Femur (tissue), 1 donor: ENCODE measurements at places on chromosomes 12 and 14.
A peak's percentile ranks its signal among the peaks of the same experiment; 100 is the strongest.

DNA sequence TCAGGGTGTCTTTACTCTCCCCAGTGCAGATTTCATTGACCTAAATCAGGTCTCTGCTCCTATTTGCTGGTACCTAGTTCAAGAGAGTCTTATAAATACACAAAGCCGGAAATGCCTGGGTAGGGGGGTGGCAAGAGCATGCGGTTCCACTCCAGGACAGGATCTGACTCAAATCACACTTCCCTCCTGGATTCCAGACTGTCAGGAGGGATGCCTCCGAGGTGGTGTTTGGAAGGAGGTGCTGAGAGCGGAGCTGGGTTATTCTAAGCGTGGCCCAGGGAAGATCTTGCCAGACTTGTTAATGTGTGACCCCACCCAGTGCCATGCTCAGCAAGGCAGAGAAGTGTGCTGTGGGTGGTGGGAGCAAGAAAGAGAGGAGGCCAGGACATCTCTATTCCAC is 49.8 kb downstream of the B4GALNT3 start:
- no peak for DNase-seq

- DNase-seq, result no peak
These were observed 319.5 kb downstream of the FUT8 start for GRCh38 chr14:65731933-65732506.

GRCh38 chr12:34398706-34399630 is 376.7 kb downstream of the ALG10 start:
- DNase-seq, result peak; percentile 3

DNA sequence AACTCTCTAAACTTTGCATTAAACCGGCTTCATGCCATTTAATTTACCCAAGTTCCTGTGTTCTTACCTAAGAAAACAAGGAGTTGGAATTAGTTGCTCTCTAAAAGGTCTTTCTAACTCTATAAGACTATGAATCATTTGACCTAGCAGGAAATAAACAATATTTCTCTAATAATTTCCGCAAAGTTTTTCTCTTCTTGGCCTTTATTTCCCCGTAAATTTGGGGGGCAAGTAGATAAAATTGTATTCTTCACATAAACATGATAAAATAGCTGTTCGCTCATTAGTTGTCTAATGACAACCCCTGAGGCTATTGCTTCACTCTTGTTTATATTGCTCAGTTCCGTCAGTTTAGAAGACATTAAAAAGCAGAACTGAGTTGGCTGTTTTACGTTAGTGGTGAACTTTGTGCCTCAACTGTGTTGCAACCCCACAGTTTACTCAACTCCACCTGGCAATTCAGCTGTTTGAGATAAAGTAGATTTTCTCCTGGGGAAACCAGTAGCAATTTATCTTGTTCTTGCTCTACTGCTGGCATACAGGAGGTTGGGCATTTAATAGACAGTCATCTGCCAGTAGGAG is 74.7 kb downstream of the BTG1 start:
- DNase-seq, result no peak

- no peak for DNase-seq
These were observed 1073.6 kb downstream of the BCL11B start for GRCh38 chr14:98198385-98198784.

DNA sequence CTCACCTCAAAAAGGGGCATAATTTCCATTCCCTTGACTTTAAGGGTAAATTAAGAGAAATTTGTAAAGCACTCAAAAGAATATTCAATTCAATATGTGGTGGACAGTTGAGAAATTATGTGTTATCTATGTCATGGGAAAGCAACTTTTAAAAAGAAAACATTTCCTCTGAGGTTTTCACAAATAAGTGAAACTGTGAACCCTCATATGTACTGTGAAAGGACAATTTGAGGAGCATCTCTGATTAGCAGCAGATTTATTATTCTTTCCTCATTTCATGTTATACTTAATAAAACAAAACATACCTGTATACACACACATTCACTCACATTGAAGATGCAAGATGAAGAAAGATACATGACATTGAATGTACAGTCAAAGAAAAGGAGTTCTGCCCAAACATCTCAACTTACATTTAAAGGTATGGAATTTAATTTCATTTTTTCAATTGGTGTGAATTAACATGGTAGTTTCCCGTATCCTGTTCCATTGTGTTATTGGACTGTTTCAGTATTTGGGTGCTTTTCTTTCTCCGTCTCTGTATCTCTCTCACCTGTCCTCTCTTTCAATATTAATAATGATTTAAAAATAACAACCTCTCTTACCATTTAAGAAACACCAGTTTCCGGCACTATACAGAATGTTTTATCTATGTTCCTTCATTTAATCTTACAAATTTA is at the start of gene KLRF1:
TSS of gene KLRF1 (plus strand) at position 273 of the 680 bp plus-strand sequence. CDS start at position 337, 64 bp downstream.
- DNase-seq, result no peak

- DNase-seq, result no peak
These were observed 136.3 kb downstream of the SOX5 start for GRCh38 chr12:23813206-23813605.

DNA sequence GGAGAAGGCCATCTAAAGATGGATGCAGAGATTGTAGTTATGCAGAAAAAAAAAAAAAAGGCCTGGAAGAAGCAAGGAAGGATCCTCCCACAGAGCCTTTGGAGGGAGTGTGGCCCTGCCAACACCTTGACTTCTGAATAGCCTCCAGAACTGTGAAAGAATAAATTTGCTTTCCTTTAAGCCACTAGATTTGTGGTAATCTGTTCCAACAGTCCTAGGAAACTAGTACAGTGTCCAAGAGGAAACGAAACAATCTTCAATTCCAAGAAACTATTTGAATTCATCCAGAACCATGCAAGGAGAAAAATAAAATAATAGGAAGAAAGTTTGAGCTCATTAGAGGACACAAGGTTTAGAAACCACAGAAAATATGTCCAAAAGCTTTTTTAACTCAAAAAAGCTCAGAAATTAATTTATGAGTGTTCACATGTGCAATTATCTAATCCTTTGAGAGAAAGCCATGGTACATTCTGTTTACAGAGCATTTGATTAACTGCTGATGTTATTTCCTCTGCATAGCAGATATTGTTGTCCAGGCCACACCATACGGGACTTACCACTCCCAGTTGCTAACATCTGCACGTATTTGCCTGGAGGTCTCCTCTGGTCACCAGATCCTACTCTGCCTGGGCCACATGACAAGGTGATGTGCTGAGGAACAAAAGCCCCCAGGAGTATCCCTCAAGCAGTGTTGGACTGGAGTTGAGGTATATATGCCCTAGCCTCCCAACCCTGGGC is 30.0 kb upstream of the STAB2 start:
- DNase-seq, result peak; percentile 28

GRCh38 chr12:123076604-123077297 is 74.1 kb downstream of the PITPNM2 start:
- DNase-seq, result no peak

GRCh38 chr14:32428875-32429274 is 99.8 kb downstream of the AKAP6 start:
- DNase-seq, result no peak

DNA sequence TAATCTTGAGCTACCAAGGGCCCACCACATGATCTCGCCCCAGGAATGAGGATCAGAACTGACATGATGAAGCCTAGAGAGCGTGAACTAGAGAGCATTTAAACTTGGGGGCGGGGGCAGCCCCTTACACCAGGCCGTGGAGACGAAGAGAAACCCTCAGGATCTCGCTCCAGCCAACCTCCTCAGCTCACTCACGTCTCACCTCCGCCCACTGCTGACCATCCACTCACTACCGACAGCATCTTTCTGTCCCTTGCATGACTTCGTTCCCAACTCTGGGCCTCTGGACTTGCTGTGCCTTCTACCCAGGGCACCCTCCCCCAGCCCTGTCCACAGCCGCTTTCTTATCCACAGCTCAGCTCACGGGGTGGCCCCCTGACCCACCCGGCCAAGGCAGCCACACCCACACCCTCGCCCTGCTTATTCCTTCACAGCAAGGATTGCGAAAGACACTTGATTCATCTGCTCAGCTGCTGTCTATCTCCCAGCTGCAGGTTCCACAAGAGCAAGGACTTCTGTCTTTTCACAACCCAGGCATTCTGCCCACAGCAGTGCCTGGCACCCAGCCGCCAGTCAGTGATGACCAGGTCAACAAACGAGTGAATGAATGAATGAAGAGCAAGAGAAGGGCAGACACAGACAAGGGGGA is 6.4 kb downstream of the STX2 start:
- DNase-seq, result peak; percentile 33

- DNase-seq, result no peak
These were observed 50.1 kb upstream of the OR5AU1 start for GRCh38 chr14:21205678-21206581.

DNA sequence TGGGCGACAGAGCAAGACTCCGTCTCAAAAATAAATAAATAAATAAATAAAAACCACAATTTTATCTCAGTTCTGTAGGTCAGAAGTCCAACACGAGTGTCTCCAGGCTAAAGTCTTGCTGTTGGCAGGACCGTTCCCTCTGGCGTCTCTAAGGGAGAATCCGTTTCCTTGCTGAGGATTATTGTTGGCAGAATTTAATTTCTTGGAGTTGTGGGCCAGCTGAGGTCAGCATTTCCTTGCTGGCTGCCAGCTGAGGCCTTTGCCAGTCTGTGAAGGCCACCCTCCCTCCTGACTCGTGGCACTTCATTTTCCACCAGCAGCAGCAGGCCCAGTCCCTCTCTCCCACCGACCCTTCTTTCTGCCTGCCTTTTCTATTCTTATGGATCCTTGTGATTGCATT is 17.2 kb downstream of the PSMC1 start:
- DNase-seq, result peak; percentile 74

- DNase-seq, result peak; percentile 55
These were observed 63.1 kb downstream of the C12orf75 start for GRCh38 chr12:105393587-105393986.

- DNase-seq, result no peak
These were observed 84.7 kb downstream of the GALNT4 start for GRCh38 chr12:89439941-89440340.

GRCh38 chr12:60349232-60349978 is 753.6 kb downstream of the SLC16A7 start:
- no peak for DNase-seq

DNA sequence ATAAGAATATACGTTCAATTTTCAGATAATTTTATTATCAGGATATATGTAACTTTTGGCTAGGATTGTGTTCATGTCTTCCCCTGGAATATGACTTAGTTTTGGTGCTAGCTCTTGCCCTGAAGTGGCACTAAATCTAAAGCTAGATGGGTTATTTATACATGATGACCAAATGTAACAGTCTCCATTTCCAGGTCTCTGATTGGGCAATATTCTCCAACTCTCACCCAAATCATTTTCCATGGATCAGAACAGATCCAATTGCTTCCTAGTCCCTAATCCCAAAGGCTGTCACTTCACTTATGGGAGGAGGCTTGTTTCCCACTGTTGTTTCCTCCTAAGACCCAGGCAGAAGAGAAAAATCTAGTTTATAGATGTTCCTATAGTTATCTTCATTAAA is 274.6 kb upstream of the SLC16A7 start:
- DNase-seq, result no peak

DNA sequence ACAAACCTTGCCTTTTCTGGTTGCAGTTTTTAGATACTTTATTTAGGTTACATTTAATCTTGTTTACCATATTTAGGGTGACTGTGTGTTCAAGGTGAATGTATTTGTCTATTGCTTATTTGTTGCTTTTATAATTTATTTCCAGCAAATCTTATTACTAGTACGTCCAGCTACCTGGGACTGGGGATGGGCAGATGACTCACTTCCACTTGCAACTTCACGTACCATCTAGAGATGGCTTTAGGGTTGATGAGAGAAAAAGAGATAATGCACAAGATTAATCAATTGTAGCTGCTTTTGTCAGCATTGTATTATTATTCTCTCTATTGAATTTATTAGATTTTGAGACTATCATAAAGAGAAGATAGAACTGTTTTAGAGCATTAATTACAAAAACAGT is 5.1 kb downstream of the MIPOL1 start:
- no peak for DNase-seq

DNA sequence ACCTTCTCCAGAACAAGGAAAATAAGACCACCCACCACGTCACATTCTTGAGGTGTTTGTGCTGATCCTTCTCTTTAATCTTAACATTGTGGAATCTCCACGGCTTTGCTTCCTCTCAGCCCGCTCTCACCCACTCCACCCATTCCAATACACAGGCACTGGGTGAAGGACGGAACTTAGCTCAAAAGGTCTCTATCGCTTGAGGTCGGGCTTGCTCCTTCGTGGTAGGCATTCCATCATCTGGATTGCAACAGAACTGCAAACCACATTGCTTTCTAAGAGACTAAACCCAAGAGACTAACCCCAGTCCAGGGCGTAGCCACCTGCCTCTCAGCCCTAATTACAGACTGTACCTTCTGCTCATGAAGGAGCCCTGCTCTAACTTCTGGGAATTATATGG is 24.0 kb upstream of the MDM2 start:
- peak; percentile 40 for DNase-seq

- DNase-seq, result no peak
These were observed 59.1 kb downstream of the UBR7 start for GRCh38 chr14:93266127-93266526.

- no peak for DNase-seq
These were observed 291.4 kb upstream of the OR4E1 start for GRCh38 chr14:21965042-21965441.

- DNase-seq, result no peak
These were observed 14.6 kb downstream of the CHST11 start for GRCh38 chr12:104471336-104471735.

DNA sequence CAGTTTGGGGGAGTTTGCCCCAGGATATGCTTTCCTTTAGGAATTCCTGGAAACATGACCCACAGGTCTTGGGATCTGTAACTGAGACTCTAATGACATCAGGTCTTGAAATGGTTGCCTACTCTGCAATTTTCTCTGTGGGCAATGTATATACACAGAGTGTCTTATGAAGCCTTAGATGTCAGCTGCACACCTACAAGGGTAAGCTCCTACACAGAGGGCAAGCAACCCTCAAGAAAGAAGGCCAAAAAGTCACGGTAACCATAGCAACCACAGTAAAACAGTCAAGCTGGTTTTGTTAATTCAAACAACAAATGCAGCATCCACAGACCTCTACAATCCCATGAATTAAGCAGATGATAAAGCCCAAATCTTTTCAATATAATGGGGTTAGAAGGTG is 293.0 kb downstream of the SSPN start:
- DNase-seq, result no peak

GRCh38 chr12:58443273-58443980 is 476.9 kb downstream of the LRIG3 start:
- no peak for DNase-seq

DNA sequence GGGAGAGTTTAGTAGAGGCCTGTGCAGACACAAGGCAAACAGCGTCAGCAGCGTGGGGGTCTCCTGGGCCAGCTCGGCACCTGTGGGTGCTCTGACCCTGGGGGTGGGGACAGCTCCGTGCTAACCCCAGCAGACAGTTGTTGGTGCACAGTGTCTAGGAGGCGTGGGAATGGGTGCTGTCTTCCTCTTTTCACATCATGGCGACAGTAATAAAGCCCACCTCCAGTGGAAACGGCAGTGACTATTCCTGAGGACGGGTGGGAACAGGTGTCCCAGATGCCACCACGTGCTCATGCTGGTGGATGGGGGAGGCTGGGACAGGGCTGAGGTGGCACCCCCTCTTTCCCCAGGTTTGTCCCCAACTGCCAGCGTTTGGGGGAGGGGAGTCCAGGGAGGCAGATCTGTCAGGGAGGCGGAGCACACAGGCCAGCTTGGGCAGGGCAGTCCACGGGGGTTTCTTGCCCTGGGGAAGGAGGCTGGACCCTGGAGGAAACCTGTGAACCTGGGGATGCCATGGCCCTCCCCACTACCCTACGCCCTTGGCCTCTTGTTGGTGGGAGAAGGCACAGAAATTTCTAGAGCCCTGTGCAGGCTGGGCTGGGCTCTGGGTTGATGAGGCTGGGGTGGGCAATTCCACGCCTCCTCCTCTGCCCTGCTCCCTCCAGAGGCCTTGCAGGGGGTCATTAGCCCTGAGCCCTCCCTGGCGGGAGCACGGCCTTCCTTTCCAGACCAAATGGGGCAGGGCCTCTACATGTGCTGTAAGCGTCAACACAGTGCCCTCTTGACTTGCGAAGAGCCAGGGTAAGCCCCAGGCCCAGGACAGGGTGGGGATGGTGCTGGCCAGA is 3.8 kb downstream of the ZBTB42 start:
- peak; percentile 17 for DNase-seq
